Stimulated activated naive B cell treated with anti-CD40 and anti-IgM and Interleukin-4, amounts not matched to agents 10 μg/mL and 1 μg/mL and 100 μg/mL, for 72 hours (primary cell): ENCODE measurements at places on chromosomes 1 and 21.

DNA sequence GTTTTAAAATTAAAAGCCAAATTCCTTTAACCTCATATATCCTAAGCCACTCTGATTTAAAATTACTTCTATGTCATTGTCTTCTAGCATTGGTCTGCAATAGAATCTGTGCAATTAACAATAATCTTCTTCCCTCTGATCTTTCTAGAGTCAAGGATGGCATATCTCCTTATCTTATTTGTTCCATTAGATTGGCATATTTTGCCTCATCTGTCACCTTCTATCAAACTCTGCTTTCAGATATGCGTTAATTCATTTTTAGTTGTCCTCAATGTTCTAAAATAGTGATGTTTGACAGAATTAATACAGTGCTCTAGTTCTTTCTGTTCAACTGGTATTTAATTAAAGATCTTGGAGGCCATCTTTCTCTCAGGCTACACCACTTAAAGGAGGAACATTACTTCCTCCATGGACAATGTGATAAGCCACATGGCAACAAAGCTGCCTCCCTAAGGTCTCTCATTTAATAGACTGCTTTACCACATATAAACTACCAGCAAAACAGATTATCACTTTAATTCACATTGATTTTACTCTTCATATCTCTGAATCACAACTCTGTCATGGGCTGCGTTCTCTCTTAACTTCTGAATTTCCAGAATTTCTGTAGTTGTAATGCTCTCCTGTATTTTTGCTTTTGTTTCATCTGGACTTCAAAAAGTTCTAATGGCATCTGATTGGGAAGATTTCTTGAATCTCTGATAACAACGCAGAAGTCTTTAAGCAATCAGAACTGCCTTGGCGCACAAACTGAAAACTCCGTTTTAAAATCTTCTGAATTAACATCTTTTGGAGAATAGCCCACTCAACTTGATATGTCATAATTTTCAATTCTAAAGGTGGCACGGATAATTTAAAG is 2.8 kb downstream of the NRIP1 start:
- DNase-seq = no peak

- DNase-seq = no peak
Observed at GRCh38 chr1:112522621-112523020, 13.9 kb downstream of the WNT2B start.

- no peak for DNase-seq
Observed at GRCh38 chr1:23290836-23291565, 53.1 kb downstream of the HNRNPR start.

GRCh38 chr1:174114788-174115448 is 44.4 kb upstream of the RABGAP1L start:
- peak; percentile 19 for DNase-seq

DNA sequence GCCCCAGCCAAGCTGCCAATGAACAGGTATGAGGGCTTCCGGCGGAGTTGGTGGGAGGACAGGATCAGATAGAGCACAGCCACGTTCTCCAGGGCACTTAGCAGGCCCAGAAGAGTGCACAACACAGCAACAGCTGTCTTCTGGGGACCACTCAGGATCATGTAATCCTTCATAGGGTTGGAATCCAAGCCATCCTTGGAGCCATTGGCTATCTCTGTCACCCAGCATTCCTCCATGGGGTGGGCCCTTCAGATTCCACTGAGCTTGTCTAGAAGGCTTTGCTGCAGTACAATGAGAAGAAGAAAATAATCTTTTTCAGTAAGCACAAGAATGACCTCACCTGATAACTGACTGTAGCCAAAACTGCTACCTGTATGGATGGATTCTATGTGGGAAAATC is 7.3 kb upstream of the FUCA1 start:
- DNase-seq = no peak

GRCh38 chr21:15233611-15234010 is 168.8 kb upstream of the NRIP1 start:
- DNase-seq = no peak

DNA sequence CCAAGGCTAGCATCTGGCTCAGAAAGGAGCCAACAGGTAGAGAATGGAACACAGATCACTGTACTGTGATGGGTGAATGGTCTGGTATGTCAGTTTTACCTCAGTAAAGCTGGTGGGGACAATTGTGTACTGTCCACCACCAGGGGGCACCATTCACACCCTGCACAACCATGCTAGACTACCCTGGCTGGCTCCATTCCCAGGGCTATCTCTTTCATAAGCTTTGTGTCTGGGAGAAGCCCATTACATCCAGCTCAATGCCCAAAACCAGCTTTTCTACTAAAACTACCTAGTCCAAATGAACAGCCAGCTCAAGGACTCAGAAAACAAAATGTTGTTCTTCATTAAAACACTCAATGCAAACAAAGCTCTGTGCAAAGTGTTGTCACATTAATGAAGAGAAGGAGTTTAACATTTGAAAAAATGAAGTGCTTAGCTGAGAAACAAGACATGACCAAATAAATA is 62.0 kb upstream of the RASAL2 start:
- DNase-seq = peak; percentile 11
